ENCODE measurements at places on chromosomes 1 and 21.

- DNase-seq, result no peak
These were observed 50.0 kb upstream of the TENT5C start for GRCh38 chr1:117555806-117556205.

DNA sequence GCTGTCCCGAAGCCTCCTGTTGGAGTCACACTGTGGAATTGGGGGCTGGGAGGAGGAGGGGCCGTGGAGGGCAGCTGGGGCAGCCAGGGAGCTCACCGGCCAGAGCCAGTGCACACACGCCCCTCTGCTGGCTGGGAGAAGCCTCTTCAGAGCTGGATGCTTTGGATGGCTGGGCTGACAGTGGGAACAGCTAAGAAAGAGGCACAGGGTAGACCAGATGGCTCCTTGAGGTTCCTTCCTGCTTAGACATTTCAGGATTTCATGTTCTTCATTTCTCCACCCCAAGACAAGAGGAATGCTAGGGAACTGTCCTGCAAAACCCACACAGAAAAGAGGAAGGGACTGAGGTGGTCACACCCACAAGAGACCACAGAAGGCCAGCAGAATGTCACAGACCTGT lies 254.8 kb upstream of the VAMP3 start:
- DNase-seq, result no peak

- no peak for DNase-seq
These were observed 16.6 kb upstream of the EDEM3 start for GRCh38 chr1:184771190-184771691.

DNA sequence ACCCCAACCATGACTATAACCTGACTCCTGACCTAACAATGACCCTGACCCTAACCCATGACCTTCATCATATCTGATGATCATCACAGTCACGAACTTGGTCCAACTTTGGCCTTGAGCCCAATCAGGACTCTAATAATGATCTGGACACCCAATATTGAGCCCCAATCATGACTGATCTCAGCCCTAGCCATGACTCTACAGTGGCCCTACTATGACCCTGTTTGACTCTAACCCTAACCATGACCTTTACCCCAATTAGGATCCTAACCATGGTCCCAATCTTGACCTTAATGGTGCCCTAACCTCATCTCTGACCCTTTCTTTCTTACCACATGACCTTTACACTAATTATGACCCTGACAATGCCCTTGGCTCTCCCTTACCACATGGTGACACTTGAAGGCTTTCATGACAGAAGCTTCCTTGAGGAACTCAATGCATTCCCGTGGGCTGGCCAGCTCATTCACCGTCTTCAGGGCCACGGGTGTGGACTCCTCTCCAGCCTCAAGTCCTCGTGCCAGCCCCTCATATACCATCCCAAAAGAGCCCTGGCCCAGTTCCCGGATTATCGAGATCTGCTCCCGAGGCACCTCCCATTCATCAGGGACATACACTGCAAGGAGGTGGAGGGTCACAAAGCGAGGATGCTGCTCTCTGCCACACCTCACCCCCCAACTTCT lies 16.2 kb downstream of the INSRR start:
- no peak for DNase-seq

- DNase-seq, result no peak
These were observed 510.8 kb upstream of the B3GALT2 start for GRCh38 chr1:193697115-193697762.

- DNase-seq, result no peak
These were observed 29.6 kb upstream of the VWA5B1 start for GRCh38 chr1:20261095-20261494.

DNA sequence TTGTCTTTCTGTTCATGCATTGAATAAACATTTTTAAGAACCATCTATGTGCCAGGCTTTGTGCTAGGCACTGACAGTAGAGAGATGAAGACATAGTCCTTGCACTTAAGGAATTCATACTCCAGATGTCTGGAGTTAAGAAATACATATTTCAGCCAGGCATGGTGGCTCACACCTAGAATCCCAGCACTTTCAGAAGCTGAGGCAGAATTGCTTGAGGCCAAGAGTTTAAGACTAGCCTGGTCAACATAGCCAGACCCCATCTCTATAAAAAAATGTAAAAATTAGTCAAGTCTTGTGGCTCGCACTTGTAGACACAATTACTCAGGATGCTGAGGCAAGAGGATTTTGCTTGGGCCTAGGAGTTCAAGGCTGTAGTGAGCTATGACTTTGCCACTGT lies 18.6 kb upstream of the YTHDF2 start:
- no peak for DNase-seq

GRCh38 chr1:155979597-155980343 lies 1.4 kb upstream of the ARHGEF2 start:
- no peak for DNase-seq

DNA sequence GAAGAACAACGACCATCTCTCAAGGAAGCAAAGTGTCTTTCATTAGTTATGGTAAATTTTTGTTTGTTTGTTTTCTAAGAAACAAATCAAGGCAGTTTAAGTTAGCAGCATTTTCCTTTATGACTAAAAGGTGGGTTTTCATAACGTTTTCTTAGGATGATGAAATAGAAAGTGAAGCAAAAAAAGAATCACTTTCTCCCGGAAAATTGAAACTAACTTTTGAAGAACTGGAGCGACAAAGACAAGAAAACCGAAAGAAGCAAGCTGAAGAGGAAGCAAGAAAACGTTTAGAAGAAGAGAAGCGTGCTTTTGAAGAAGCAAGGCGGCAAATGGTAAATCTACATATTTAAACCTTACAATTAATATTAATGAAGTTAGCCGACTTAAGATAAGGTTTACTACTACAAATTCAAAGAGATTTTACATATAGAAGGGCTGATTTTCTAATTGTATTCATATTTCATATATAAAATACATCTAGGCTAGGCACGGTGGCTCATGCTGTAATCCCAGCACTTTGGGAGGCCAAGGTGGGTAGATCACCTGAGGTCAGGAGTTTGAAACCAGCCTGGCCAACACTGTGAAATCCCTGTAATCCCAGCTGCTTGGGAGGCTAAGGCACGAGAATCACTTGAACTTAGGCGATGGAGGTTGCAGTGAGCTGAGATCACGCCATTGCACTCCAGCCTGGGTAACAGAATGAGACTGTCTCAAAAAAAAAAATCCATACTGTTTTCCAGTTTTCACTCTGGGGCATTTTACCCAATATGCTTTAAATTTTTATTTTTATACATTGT lies 38.3 kb downstream of the NEXN start:
- DNase-seq, result no peak

- no peak for DNase-seq
These were observed 26.4 kb downstream of the HIVEP3 start for GRCh38 chr1:41892301-41892781.

DNA sequence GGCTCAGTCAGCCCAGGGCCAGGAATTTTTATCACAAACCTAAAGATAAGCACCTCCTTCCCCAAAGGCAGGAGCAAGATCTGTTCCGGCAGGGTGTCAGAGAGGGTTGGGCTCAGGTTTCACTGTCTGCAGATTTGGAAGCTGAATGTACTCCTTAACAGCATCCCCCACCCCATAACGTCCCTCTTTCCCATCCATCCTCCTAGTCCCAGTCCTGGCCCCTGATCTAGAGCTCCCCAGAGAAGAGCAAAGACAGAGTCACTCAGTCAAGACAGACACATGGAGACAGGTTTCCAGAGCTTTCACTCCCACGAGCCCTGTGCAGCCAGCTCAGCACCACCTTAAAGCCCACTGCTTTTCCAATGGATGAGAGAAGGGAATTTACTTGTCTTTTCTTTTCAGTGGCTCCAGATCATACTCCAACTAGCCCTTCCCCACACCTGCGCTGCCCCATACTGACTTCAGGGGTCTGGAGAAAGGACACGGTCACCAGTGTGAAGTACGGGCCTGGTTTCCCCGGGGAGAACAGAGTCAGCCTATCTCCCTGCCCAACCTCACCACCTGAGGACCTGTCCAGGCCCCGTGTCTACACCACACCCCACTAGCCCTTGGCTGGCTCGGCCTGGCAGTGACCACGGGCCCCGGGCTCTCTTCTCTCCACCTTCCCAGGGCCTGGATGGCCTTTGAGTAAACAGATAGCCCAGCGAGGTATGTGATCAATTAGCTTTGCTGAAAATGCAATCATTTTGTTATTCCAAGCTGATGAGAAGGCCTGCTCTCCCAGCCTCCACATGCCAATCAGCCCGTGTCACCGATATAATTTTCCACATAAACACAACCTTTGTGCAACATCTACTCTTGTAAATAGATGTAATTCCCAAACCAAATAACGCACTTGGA lies 249.1 kb downstream of the FOXD2 start:
- no peak for DNase-seq

GRCh38 chr21:15094706-15095105 lies 29.9 kb upstream of the NRIP1 start:
- DNase-seq, result no peak

DNA sequence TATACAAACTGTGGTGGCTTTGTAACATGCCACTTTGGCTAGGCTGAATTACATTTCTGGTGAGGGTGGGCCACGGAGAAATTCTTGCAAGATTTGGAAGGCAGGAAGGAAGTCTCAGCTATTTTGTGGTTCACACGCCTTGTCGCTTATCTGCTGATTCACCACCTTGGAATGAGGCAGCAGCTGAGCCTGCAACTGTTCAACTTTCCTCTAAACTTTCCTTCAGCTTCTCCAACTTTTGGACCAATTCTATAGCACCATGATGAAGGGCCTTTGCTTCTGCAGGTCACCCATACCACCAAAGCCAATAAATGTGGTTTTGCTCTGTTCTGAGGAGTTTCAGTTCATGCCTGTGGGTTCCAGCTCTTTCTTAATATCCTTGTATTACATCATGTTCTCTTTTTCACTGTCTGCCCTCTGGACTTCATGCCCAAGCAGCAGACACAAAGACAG lies 337.6 kb upstream of the SNX7 start:
- DNase-seq, result no peak
